NCI-H510A (cell line): ENCODE measurements at places on chromosomes 3 and 15.
A peak's percentile ranks its signal among the peaks of the same experiment; 100 is the strongest.

- DNase-seq = no peak
Measured at GRCh38 chr15:29081781-29082180, 187.8 kb downstream of the NSMCE3 start.

DNA sequence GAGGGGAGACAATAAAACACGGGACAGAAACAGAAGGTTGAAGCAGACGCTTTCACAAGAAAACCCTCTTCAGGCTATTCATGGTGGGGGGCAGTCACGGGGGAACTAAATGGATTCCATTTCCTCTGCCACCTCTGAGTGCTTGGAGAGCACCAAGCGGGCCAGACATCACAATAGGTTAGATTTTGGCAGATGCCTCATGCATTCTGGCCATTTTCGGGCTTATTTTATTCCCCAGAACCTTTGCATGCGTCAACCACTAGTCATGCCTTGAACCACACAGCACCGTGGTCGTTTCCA, 82.2 kb downstream of the RORA start:
- no peak for DNase-seq

GRCh38 chr3:137511655-137512054, 252.5 kb upstream of the SOX14 start:
- DNase-seq = no peak

DNA sequence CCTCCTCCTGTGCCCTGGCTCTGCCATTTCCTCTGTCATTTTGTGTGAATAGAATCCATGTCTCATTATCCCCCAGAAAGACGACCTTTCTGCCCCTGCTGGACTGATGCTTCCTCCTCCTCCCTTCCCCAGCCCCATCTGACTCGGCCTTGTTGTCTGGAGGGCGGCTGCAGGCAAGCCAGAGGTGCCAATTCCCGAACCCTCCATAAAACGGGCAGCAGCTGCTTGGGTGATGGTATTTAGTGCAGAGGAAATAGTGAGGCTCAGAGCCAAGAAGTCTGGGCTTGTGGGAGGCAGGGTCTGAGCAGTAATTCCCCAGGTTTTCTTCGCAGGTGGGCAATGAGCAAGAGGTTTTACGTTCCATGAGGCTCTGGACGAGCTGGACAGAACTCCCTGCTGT, 71.2 kb downstream of the ITGA11 start:
- DNase-seq = no peak

DNA sequence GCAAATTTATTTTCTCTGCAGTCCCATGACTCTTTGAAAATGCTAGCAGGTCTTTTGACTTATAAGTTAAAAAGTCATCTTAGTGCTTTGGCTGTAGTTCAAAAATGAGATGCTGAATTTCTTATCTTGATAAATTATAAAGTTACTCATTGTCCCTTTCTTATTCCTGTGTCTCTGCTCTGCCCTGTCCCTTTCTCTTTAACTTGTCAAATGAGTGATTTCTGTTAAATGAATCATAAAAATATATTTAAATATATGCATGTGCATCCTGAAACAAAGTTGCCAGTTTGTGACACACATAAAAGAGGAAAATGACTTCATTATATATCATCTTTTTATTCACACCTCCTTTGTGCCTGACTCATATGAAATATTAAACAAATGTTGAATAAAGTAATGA, 1097.3 kb upstream of the EPHA6 start:
- DNase-seq = no peak

- DNase-seq = no peak
Measured at GRCh38 chr3:63193647-63194046, 84.5 kb upstream of the SYNPR start.

DNA sequence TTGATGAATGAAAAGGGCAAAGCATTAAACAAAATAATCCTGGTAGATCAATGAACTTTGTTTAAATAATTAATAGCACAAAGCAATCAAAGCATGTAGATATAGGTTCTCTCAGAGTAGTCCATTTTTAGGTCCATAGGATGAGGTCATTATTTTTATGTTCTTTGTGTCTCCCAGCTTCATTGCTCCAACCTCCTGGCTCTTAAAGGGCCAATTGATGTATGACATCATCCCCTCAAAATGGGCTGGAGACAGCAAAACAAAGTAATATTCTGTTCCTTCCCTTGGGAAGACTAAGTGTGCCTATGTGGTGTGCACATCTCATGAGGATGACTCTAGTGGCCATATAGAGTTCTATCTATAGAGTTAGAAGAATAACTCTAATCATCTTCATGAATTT, 49.5 kb downstream of the HMG20A start:
- no peak for DNase-seq

DNA sequence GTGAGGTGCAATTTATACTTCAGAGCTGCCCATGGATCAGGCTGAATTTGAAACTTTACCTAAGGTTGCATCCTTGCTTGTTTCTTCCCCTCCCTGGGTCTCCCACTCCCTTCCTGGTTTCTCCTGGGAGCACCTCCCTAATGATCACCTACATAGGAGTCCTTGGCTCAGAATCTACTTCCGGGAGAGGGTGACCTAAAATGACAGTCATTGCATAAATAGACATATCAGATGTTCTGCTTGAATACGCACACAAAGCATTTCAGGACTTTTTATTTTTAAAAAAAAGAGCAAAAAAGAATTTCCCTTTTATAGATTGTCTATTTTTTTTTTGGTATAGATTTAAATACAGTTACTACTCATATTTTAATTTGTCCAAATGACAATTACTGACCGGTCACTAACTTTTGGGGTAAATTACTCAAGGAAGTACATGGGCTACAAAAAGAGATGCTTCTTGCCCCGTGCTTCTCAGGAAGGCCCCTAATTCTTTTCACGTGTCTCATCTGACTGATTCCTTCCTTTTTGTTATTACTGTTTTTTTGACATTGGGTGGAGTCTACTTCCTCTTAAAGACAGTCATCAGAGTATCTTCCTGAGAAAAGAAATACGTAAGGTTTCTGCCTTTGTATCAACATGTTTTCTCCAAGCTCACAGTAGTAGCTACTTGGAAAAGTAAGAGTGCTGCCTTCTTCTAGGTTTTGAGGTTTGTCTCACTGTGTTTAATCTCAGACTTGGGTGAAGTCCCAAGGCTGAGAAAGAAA, 4.9 kb upstream of the MYZAP start:
- DNase-seq = no peak

- DNase-seq = no peak
Measured at GRCh38 chr15:96412045-96412905, 81.8 kb downstream of the NR2F2 start.

DNA sequence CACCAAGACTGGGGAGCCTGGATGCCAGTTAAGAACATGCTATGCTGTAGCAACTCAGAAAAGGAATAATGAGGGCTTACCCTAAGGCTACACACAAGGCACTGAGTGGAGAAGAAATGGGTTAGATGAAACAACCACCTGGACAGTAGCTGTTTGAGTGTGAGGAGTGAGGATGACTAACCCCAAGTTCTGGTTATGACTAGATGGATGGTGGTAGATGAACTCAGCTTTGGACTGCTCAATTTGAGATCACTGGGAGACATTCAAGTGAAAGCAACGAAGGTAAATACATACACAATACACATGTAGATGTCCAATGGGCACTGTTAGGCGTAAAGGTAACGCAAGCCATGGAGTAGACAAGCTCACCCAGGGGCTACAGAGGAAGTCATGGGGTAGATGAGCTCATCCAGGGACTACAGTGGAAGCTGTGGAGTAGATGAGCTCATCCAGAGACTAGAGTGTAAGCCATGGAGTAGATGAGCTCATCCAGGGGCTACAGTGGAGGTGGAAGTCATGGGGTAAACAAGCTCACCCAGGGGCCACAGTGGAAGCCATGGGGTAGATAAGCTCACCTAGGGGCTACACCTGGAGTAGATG, 98.3 kb downstream of the ANO10 start:
- DNase-seq = no peak

GRCh38 chr3:108090701-108091497, at the start of gene CD47:
CD47 (minus strand) TSS chr3:108091031; CDS start chr3:108090908, 123 bp downstream.
- DNase-seq = peak; percentile 49

DNA sequence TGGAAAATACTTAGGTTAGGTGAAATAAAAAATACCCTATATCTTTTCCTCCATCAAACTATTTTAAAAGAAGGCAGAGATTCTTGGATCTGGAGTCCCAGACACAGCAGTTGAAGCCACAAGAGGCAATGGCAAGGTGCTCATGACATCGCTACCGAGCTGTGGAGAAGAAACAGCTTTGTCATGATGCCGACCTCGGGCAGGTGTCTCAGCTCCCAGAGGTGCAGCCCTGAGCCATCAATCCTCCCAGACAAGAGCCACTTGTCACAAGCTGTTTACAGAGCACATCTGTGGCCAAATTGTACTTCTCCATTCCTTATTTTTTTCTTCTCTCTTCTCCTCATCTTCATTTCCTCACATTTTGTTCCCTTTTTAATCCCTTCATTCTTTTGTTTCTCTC, 50.8 kb downstream of the GPR176 start:
- DNase-seq = peak; percentile 41

- no peak for DNase-seq
Measured at GRCh38 chr3:128301186-128302023, 148.1 kb downstream of the EEFSEC start.

DNA sequence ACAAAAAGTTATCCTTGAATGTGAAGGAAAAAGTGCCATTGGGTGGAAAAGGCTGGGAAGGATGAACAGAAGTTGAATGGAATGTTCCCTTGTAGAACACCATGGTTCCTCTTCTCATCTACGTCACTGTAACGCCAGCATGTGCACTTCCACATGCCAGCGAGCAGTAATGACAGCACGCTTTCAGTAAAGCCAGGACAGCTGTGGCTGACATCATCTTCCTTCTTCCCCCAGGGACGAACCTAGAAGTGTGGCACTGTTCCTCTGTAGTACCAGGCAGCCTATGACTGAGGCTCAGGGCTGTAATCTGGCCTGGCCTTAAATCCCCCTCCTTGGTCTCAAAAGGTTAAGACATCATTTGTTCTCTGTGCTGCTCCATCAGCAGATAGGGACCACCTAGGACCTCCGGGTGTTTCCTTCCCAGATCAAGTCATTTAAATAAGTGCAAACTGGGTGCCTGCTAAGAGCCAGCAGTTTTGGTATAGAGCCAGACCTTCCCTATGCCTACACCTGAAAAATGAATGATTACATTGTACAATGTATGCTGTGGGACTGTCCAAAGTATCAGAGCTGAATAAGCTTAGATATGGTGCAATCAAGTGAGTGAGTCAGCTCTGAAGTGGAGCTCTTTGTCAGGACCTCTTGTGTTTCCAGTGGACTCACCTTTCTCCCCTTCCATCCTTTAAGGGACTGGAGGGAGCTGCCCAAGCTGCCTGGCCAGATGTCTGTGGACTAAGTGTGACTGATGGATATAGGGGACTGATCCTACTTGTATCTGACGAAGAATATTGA, 5.6 kb upstream of the SRPRB start:
- no peak for DNase-seq

DNA sequence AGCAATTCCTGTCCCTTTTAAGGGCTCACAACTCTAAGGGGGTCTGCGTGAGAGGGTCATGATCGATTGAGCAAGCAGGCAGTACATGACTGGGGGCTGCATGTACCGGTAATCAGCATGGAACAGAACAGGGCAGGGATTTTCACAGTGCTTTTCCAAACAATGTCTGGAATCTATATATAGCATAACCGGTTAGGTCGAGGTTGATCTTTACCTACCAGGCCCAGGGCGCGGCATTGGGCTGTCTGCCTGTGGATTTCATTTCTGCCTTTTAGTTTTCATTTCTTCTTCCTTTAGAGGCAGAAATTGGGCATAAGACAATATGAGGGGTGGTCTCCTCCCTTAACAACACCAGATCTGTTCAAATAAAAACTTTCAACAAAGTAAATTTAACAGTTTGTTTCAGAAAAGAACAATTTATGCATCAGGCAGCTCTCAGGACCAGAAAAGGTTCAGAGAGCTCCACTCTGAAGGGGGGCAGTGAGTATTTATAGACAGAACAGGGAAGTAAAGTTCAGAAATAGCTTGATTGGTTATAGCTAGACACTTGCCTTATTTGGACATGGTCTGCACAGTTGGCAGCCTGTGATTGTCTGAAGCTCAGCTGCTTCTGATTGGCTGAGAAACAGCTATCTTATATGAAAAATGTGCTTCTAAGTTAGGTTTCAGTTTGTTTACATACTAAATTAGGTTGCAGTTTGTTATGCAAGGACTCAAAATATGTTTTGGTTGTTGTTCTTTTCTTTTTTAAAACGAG, 17.2 kb upstream of the B4GALT4 start:
- DNase-seq = no peak

- DNase-seq = no peak
Measured at GRCh38 chr15:65115086-65115485, at the start of gene UBAP1L. UBAP1L (minus strand) TSS chr15:65115200; CDS start chr15:65106215, 8,985 bp downstream.

DNA sequence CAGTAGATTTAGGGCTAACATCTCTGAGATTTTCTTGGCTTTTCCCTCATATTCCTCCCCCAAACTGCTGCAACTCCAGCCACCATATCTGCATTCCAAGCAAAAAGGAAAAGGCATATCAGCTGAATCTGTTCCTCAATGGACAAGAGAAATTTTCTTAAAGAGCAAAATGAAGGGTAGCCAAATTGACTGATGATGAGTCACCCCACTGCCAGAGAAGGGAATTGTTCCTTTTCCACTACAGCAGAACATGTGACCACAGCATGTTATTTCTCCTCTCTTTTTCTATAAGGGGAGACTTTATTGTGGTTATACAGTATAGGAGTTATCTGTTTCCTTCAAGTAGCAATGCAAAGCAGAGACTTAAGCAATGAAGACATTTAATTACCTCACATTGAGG, 172.5 kb downstream of the MTHFS start:
- DNase-seq = no peak

GRCh38 chr3:71951361-71951760, 166.4 kb upstream of the PROK2 start:
- no peak for DNase-seq

GRCh38 chr3:63364495-63364894, 86.4 kb downstream of the SYNPR start:
- no peak for DNase-seq

DNA sequence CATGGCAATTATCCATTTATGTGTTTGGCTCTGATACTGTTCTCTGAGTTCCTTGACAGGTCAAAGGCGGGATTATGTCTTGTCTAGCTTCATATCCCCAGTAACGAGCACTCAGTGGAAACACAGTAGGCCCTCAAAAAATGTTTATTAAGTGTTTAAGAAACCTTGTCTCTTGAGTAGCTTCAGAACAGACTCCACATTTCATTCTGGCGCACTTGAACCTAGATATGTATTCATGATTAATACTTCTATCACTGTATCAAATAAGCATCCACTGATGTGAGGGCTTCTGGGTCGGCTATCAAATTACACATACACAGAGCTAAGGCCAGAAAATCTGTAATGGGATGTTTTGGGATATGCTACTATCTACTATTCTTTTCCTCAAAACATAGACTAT, 4.6 kb downstream of the CBLB start:
- no peak for DNase-seq

- no peak for DNase-seq
Measured at GRCh38 chr3:30770387-30770786, 124.1 kb downstream of the GADL1 start.

GRCh38 chr15:73727330-73727976, 25.7 kb downstream of the INSYN1 start:
- no peak for DNase-seq

GRCh38 chr3:125055331-125055912, 375 bp downstream of the HEG1 start:
- DNase-seq = no peak
